ENCODE measurements at places on chromosomes 5 and 9.

DNA sequence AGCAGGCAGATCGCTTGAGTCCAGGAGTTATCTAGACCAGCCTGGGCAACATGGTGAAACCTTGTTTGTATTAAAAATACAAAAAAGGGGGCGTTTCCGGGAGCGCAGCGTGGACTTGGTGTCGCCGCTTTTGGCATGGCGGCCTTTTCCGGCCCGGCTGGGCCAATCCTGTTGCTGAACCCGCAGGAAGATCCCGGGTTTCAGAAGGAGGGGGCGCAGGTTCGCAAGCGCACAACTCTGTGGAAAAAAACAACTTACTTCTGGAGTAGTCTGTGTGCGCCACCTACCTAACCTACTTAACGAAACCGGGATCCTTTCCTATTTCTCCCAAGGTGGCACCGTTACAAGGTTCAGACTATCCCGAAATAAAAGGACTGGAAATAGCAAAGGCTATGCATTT is 198.6 kb downstream of the MSX2 start:
- DNase-seq = no peak

DNA sequence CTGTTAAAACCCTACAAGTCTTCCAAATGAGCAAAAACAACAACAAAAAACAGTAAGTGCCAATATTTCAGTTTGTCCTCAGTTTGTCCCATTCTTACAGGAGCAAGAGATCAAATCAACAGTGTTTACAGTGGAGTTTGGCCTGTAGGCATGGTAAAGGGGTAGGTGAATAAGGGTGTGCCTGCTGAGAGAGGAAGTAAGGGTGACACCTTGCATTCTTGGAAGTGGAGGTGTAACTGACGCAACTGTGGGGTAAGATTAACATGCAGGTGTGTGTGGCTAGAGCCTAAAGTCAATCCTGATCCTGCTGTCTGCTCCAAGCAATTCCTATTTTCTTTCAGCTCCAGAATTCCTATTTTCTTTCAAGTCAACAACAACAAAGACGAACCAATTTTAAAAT is 43.4 kb downstream of the PFDN1 start:
- no peak for DNase-seq

DNA sequence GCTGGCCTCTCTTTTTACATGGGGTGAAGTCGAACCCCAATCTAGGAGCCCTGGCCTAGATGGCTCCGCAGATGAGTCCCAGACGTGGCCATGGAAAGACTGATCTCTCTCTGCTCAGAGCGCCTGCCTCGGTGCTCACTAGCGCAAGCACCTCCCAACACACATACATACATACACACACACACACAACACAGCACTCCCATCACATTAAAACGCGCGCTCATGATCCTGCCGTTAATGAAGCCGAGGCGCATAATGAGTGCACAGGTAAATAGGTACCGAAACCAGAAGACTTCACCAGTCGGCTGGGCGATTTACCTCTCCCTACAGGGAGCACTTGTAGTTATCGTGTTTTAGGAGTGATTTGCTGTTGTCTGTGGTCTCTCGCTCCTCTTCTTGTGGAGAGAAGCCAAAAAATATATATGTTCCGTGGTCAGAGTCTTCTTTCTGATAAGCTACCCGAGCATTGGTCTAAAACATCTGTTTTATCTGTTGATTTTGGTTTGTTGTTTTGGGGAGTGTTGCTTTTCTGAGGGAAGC is 207.7 kb downstream of the MEF2C start:
- no peak for DNase-seq

DNA sequence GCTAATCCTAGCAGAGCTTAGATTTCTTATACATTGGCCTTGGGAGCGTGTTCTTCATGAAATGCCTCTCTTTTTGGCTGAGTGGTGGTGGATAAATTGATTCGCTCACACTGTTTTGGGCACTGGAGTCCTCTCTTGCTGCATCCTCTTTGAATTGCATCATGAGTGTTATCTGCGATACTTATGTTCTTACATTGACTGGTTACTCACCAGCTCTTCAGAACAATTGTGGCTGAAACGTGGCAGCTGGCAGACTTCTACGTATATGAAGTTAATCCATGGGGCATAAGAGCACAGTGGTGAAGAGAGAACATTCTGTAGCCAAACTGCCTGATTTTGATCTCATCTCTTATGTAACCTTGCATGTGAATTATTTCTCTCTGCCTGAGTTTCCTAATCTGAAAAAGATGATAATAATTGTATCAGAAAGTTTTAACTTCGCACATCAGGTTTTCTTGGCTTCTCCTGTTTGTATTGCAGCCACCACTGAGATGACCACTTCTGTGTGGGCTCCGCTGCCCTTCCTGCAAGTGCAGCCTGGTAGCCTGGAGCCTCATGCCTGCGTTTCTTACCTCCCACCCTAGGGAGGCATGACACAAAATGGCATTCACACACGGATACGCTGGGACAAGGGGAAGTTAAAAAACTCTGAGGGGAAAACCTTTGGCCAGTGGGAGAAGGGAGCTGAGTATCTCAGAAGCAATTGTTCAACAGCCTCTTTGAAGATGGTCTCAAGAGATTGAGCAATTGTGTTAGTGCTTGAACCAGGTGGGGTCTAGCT is 295.2 kb downstream of the ARHGAP26 start:
- no peak for DNase-seq

DNA sequence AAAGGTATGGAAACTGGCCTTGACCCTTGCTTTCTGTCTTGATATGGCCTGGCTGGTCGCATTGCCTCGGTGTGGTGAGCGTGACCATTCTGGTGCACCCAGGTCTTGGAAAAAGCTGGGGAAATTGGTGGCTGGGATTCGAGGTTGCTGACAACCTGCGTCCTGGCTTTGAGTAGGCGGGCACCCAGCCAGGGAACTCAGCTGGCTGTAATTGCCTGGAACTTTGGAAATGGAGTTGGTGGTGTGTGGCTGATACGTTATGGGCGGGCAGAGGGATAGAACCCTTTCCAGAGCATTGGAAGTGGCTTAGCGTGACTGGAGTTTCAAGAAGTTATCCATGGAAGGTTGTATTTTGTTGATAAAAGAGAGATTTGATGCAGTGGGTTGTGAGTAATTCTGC is 35.2 kb downstream of the KCNMB1 start:
- DNase-seq = no peak

GRCh38 chr9:106758911-106759310 is 104.1 kb upstream of the ZNF462 start:
- no peak for DNase-seq

GRCh38 chr5:94181895-94182294 is 436.5 kb downstream of the KIAA0825 start:
- no peak for DNase-seq

GRCh38 chr5:16931334-16932110 is 4.6 kb downstream of the MYO10 start:
- no peak for DNase-seq

DNA sequence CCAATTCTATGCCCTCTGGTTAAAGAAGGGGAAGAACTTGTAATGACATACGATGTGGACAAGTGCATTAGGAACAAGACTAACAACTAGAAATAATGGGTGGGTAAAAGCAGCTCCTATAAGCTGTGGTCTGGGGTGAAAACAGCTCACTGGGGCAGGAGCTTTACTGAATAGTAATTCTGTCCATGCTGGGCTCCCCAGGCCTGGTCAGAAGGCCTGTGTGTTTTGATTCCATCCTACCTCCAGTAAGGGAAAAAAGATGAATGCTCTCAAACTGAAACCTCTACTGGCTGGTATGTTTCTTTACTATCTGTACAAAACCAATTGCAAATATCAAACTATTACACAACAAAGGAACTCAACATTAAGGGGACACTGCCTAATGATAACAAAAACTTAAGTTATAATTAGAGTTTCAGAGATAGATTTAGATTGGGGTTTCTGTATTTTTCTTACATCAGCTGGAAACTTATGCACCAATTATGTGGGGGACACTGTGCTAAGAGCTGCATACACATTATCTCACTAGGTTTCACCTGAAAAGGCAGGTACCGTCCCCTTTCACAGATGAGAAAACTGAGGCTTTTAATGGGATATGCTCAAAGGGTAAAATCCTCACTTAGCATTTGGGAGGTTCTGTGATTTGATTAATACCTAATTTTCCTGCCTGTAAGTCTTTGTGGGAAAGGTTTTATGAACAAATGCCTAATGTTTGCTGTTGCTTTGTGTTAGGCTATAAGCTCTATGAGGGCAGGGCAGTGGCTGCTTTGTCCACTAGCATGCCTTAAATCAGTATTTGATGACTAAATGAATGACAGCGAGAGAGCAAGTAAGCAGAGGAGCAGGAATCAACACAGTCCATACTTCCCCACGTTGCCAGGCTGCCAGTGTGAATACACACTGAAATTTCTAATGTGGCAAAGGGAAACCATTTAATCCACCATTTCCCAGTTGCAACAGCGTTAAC is 53.6 kb downstream of the ELL2 start:
- no peak for DNase-seq

GRCh38 chr5:14849516-14850294 is 21.9 kb downstream of the ANKH start:
- DNase-seq = no peak

DNA sequence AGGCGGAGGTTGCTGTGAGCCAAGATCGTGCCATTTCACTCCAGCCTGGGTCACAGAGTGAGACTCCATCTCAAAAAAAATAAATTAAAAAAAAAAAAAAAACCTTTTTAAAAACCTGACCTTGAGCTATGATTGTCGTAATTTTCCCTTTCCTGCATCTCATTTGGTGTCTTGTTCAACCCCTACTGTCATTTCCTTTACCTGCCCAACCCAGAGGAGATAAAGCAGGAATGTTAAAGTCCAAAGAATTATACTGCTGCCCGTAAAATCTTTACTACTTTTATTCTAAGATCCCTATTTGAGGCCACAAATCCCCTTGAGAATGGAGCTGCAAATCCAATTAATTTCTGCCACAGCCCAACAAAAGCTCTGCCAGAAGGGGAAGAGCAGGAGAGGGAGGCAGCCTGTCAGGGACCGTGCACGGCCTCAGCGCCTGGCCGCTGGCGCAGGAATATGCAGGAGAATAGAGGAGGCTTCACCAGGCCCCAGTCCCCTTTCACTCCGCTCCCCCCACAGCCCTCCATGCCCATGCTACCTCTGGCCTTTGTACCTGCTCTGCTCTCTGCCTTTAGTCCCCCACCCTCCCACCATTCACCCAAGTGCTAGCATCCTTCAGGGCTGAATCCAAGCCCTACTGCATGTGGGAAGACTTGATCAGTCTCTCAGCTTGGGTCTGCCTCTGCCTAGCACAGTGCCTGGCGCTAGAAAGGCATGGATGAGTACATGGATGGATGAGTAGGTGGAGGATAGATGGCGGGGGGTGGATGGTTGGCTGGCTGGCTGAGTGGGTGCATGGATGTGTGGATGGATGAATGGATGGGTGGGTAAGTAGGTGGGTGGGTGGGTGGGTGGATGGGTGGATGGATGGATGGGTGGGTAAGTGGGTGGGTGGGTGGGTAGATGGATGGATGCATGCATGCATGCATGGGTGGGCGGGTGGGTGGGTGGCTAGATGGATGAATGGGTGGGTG is 99.8 kb upstream of the SARDH start:
- DNase-seq = no peak

DNA sequence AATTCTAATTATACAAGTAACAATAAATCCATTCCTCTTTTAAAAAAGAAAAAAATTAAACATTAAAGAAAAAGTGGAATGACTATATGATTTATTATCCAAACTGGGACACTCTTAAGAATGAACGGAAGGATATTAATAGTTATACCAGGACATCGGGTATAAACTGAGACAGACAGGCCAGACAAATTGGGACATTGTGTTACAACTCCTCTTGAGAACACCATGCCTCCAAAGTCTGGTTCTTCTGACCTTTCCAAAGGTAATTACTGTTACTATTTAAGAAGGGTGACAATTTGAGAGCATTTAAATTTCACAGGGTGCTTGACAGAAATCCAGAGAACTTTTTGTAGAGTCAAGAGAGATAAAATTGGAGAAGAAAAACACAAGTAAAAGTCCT is 132.1 kb upstream of the MARCHF11 start:
- DNase-seq = no peak

DNA sequence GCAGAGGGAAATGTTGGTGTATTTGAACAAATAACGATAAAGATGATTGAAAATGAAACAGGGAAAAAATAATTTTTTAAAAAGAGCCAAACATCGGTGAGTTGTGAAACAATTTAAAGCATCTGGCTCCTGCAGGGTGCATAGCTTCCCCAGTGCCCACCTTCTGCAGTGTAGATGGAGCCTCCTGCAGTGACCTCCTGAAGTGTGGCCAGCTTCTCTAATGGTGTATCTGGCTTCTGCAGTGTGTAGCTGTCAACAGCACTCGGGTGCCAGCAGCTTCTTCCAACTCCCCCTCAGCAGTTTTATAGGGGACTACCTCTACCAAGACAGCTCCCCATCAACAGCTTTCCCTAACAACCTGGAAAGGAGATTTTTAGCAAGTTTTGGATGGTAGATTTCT is 279.4 kb upstream of the SEMA6A start:
- DNase-seq = no peak

DNA sequence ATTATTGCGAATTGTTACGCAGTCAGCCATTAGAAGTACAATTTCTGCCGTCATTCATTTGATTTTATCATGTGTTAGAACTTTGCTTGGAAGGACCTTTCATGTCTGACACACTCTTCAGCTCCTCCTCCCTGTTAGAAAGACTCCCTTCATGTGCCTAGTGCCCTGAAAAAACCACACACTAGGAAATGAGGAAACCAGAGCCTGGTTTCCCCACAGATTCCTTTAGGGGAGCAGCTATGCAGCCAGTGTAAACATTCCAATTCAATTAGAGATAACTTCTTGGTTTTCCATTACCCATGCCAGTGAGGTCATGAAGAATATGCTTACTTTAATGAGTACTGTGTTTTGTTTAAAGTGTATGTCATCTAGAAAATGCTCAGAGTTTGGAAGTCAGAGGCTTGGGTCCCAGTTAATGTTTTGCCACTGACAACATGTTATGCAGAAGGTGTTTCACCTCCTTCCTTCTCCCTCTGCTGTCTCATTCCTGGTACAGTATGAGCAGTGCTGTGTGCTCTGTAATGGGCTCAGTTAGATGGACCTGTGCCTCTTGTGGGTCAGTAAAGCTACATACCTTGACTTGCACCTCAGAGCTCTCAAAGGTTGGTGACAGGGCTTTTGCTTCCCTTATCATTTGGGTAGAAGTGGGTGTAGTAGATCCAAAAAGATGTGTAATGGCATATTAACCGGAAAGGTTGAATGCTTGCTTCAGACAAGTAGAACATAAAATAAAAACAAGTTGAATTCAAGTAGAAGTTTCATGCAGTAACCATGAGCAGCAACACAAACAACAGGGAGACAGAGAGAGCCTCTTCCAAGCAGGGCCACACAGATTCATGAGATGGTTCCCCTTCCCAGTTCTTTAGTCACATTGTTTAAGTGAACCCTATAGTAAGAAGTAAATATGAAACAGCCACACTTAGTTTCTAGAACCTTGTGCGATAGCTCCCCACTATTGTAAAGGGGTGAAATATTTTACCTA is 52.6 kb upstream of the TNFAIP8 start:
- no peak for DNase-seq

DNA sequence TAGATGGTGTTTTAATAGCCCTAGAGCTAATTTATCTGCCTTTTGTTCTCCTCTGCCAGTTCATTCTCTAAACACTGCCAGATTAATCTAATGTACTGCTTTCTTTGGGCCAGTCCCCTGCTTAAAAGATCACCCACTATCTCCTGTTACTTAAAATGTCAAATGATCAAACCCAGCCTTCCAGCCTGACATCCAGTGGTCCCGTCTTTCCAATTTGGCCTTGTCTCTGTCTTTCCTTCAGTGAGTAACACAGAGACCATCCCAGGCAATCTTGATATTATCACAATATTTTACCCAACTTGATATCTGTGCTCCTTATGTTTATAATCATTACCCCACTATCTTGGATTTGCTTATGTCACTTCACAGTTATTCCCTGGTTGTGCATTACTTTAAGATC is 12.0 kb downstream of the PRR16 start:
- DNase-seq = no peak
